Germinal center (tissue), 1 donor: ENCODE measurements at places on chromosomes 2 and 18.
A peak's percentile ranks its signal among the peaks of the same experiment; 100 is the strongest.

- DNase-seq = no peak
Observed at GRCh38 chr2:45070113-45070652, 60.9 kb upstream of the SIX2 start.

GRCh38 chr2:46481198-46482193 is 2.1 kb downstream of the TMEM247 start:
- DNase-seq = no peak

- no peak for DNase-seq
Observed at GRCh38 chr2:177641331-177641730, 248.8 kb downstream of the AGPS start.

DNA sequence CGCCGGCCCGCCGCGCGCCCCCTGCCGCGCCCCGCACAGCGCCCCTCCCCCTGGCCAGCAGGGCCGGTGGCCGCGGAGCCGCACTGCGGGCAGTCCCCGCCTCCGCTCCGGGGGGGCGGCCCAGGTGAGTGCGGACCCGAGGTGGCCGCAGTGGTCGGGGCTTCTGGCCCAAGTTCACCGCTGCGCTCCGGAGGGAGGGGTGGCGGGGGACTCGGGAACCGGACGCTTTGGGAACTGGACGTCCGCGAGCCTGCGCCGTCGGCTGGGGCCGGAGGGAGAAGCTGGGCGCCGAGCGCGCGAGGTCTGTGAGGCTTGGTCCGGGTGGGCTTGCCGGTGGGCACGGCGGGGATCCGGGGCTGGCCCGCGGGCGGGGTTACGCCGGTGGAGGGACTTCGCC is 591 bp upstream of the LDLRAD4 start:
- DNase-seq = no peak

DNA sequence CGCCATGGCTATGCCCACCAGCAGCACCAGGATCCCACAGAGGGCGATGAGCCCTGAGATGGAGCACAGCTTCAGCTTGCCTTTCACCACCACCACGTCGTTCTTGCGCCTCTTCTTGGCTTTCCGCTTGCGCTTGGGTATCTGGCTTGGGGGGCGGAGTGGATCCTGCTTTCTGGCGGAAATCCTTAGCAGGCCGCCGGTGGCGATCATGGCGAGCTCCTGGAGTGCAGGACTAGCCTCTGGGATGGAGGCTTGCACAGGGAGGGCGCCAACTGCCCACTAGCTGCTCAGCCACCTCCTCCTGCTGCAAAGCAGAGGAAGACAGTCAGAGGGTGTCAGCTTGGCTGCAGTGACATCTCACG is 3.5 kb downstream of the TMEM200C start:
- DNase-seq = no peak

DNA sequence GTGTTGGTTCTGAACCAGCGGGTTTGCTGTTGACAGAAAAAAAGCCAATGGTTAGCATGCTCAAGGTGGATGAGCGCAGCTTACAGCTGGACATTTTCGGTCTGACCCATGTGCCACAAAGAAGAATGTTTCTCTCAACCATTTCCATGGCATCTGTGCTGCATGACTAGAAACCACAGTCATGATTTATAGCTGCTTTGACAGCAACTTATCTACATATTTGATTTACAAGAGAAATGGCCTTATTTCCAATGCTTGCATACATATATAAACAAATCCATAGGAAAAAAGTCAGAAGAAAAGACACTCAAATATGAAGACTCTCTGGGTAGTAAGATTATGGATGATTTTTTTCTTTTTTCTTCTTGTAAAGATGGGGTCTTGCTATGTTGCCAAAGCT is 98.2 kb downstream of the DYNC1I2 start:
- DNase-seq = no peak

GRCh38 chr18:21230436-21230835 is 11.6 kb upstream of the GREB1L start:
- no peak for DNase-seq

GRCh38 chr18:47036298-47036874 is 965 bp upstream of the ELOA2 start:
- peak; percentile 13 for DNase-seq

GRCh38 chr2:47607680-47608061 is 175.3 kb upstream of the MSH6 start:
- no peak for DNase-seq

DNA sequence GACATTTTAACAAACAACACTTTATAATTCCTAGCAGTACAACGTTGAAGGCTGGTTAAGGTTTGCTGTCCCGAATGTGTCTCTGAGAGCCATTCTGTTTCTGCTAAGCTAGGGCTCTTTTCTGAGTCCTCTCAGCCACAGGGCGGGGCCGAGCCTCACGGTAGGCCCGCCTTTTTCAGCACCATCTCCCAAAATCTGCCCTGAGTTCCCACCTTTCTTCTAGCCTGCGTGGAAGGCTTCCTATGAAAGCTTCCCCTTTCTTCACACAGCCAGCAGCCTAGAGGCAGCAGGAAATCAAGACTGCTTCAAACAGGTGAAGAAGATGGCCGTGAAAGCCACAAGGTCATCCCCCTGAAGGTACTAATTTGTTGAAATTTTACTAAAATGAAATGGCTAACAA is 255.5 kb downstream of the CDH2 start:
- DNase-seq = no peak

DNA sequence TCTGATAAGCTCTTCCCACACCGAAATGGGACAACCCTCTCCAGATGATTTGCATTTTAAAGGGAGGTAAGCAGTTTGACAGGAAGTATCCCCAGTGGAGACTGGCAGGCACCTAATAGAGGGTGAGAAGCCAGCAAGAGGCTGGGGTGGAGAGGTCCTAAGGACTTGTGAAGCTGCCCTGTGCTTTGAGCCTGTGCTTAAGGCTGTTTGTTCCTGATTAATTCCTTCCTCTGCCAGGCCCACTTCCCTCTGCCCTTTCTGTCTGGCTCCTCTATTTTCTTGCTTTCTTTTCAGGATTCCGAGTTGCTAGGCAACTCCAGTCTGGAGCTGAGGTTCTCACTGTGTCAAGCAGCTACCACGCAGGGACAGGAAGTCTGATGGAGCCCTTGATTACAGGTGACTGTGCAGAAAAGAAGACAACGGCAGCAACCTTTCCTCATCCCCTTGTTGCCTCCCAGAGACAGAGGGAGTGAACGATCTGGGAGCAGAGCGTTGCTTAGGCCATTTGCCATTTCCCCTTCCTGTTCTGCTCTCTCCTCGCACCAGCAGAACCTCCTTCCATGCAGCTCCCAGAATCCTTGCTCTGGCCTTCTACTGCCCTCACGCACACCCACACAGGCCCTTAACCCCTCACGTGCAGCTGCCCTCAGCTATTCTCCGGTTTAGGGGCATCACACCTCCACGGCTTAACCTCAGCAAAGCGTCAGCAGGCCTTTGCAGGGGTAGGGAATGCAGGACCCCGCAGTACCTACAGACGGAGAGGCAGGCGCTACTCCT is 103.6 kb upstream of the CELF4 start:
- no peak for DNase-seq

DNA sequence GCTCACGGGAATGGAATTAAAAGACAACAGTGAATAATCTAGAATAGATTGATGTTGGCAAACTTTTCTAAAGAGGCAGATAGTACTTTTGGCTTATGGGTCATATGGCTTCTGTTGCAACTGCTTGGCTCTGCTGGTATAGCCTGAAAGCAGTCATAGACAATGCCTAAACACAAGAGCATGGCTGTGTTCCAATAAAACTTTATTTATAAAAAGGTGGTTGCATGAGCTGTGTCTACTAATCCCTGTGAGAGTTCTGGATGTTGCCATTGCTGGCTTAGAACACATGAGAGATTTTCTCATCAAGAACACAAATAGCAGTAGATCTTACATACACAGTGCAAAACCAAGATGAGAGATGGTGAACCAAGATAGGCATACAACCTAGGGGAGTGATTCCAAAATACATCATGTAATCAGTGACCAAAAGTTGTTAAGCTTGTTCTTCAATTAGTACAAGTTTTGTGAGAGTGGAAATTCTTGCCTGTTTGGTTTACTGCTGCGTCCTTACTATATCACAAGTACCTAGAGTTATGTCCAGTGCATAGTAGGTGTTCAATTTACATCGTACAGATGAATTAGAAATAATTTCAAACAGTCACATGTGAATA is 380.0 kb downstream of the METTL4 start:
- DNase-seq = no peak

DNA sequence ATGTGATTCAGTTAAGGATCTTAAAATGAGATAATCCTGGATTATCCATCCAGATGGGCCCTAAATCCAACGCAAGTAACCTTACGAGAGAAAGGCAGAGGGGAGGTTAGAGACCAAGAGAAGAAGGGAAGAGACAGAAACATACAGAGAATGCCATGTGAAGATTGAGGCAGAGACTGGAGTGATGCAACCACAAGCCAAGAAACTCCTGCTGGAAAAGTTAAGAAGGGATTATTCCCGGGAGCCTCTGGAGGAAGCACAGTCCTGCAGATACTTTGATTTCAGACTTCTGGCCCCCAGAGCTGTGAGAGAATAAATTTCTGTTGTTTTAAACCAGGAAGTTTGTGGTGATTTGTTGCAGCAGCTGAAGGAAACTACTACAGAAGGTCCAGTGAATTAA is 992.7 kb downstream of the BCL11A start:
- no peak for DNase-seq

DNA sequence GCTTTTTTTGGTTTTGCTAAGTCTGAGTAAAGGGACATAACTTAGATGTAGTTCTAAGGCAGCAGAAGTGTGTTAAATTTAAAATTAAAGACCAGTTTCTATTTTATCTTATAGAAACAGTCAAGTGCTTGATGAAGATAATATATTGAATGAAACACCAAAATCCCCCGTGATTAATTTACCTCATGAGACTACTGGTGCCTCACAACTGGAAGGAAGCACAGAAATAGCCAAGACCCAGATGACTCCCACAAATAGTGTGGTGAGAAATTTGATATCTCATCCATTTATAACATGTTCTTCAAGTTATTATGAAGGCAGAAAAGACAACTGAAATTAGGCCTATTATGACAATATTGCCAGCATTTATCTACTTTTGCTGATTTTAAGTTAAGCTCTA is 45.6 kb downstream of the APLF start:
- no peak for DNase-seq

GRCh38 chr2:182167882-182168281 is 182.2 kb downstream of the PPP1R1C start:
- DNase-seq = no peak

DNA sequence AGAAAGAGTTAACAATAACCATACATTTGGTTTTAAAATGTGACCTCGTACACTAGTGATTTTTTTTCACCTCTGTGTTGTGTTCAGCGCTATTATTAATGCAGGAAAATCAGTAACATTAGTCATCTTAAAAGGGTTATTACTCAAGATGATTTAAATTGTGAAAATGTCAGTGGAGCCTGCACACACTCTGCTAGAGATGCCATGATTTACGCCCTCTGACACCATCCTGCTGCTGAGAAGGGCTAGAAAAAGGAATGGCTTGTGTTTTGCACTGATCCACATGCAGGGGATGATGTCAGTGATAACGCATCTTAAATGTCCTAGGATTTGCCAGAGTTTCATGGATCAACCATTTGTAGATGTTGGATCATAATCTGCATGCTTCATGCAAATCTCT is 121.3 kb upstream of the BOD1L2 start:
- no peak for DNase-seq

DNA sequence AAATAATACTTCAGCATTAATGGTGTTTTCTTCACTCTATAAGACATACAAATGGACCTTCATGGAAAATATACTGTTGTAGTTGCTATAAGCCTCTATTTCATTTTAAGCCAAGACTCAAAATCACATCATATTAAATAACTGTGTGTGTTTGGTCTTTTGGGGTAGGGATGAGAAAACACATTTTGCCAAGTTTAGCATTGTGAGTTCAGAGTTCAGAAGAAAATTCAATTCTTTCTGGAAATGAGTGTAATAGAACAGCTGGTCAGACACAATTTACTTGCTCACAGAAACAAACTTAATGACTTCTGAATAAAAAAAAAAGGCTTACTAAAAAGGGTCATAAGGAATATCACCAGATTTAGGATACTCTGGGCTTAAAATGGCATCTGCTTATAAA is 149.5 kb downstream of the LRRTM4 start:
- DNase-seq = no peak

DNA sequence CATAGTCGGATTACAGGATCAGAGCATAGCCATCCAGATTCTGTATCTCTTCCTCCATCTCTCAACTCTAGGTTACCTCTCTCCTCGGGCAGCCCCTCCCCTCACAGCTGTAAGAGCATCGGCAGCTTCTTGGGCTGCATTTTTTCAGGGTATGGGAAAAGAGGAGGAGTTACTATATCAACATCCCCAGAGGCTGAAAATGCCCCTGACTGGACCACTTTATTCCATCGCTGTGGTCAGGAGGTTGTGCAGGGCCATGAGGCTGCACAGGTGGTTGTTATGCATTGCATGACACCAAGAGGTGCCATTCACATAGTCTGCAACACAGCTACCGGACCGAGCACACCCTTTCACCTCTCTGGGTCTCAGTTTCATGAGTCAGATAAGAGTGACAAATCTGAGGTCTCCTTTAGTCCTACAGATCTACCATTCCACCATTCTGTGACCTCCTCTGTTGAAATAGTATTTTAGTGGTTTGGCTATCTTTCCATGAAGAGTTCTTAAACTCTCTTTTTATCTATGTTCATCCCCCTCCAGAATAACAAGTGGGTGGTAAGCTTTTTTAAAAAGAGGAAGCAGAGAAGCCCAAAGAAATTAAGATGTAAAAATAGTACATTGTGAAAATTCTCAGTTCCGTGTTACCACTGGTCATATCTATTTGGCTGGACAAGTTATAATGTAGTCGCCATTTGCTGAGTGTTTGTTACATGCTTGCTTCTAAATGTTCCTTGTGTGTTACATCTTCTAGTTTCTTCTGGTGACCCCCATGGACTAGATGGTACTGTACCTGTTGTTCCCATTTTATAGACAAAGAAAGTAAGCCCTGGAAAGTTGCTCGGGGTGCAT is 56.6 kb upstream of the SLC1A4 start:
- peak; percentile 48 for DNase-seq

DNA sequence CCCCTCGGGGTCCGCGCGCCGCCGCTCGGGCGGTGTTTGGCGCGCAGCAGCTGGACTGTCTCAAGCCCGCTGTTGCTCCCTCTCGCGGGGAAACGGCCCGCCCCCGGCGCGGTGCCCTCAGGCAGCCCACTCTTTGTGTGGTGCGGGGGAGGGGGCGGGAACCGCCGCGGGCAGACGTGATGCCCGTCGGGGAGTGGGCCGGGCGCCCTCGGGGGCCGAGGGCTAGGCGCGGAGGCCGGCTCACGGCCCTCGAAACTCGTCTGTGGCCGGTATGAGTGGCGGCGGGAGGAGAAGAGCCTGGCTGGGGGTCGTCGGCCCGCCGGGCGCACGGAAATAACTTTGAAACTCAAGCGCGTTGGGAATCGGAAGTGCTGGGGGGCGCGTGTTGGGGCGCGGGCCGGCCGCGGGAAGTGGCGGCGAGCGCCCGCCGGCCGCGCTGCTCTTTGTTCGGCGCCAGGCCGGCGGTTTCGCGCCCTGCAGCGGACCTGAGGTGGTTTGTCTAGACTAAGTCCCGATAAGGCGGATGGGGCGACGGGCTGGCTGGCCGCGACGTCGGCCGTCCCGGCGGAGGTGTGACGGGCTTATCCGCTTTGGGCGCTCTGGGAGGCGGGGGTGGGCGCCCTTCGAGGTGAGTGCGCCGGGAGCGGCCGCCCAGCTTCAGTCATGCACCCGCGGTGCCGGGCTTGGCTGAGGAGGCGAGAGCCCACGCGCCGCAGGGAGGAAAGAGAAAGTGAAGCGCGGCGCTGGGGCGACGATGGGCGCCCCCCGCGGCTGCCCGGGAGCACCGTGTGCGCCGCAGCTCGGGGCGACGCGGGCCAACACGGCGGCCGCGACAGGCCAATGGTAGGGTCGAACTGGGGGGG is 679 bp downstream of the PTMA start:
- no peak for DNase-seq
